ENCODE measurements at places on chromosomes 2 and 18.

DNA sequence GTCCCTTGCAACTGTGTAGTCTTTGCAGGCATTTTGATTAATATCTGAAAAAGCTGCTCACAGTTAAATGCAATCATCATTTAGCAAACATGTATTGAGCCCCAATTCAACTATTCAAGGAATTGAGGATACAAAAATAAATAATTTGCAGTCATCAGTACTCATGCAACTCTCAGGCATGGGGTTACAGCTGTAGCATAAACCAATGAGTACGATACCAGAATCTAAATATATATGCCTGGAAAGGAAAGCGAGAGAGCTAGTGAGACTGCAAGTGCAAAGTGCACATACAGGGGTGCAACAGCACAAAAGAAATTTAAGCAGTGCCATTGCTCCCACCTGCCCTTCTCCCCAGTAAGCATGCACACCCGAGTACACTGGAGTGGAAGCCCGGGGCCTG lies 216.4 kb downstream of the AFF3 start:
- DNase-seq: no peak

GRCh38 chr2:62641410-62641843 lies 64.1 kb upstream of the EHBP1 start:
- DNase-seq: no peak

DNA sequence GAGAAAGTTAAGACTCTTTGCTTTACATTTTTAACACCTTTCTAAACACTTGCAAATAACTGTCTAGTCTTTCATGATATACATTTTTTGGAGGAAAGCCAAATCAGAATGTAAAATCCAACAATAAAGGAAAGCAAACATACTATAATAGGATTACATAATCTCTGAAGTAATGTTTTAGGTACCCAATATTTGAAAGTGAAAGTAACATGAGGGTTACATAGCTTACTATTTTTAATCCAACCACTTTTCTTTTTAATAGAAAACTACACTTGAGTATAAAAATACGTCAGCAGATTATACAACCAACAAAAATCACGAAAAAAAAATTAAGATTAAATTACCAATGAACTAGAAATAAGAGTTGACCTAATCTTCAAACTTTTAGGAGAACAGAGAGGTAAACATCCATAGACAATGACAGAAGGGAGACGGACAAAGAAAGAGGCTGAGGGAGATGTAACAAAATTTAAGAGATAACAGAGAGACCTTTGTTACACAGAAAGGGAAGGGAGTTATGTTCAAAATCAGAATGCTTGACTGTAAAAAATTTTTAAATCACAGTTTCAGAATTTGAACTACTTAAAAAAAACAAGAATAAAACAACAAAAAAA lies 150.0 kb downstream of the IKZF2 start:
- no peak for DNase-seq

GRCh38 chr2:118830118-118830517 lies 17.3 kb downstream of the EN1 start:
- no peak for DNase-seq

- DNase-seq: no peak
Measured at GRCh38 chr2:76120176-76120575, 409.5 kb upstream of the GCFC2 start.

DNA sequence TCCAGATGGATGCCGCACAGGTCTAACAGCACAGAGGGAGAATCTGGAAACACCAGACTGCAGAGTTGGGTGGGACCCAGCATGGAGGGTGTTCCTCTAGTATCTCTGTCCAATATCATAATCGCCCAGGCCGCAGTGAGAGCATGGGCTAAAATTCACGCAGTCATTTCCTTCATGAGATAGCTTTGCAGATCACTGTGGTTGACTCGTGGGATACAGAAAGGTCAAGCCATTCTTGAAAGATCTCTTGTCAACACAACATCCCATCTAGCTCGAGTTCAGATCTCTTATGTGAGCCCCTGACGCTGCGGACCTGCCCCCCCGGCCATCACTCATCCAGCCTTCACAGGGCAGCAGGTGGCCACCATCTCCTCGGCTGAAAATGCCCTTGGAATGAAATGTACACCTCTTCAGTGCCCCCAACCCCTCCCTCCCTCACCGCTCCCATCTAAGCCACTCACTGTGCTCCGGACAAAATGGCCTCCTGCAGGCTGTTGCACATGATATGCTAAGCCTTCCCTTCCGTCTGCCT lies 45.9 kb downstream of the FOSL2 start:
- no peak for DNase-seq

GRCh38 chr2:207514451-207514850 lies 15.3 kb upstream of the CREB1 start:
- DNase-seq: no peak

DNA sequence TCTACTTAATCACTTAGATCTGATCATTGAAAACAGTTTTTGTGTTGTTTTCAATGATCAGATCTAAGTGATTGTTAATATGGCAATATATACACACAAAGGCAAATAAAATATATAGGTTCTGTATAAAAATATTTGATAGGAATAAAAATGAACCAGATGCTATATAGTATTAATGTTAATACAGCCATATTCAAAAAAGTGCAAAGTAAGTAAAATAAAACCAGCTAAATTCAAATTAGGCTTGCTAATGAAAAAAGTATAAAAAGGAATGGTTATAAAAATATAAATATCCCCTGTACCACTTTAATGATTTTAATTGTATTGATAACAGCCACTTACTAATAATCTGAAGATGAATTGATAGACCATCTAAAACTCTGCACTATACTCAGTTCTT lies 38.4 kb downstream of the VPS54 start:
- no peak for DNase-seq

DNA sequence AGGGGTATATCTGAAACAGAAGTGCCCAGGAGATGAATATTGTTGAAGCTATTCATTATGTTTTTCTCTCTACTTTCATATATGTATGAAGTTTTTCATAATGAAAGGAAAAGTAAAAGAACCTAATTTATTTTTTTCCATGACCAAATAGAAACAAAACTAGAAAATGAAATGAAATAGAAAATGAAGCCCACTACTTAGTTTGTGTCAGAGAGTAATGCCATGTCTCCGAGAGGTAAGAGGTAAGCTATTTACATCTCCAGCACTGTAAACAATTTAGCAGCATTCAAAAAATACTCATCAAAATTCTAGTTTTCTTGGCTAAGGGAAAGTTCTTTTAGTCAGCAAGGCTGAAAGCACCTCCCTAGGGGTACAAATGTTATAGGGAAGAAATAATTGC lies 238.6 kb downstream of the PTH2R start:
- no peak for DNase-seq

- no peak for DNase-seq
Measured at GRCh38 chr2:167424221-167424620, 535.9 kb downstream of the XIRP2 start.

GRCh38 chr18:23453680-23454058 lies 582 bp downstream of the RIOK3 start:
- DNase-seq: no peak
